CD4-positive, alpha-beta T cell (primary cell): ENCODE measurements at places on chromosomes 3 and 15.

GRCh38 chr3:147661916-147662315, 252.8 kb downstream of the ZIC1 start:
- no peak for DNase-seq

GRCh38 chr15:37574985-37575384, 359.5 kb upstream of the TMCO5A start:
- DNase-seq = no peak

- no peak for DNase-seq
Measured at GRCh38 chr3:8455526-8456411, 45.9 kb upstream of the LMCD1 start.

DNA sequence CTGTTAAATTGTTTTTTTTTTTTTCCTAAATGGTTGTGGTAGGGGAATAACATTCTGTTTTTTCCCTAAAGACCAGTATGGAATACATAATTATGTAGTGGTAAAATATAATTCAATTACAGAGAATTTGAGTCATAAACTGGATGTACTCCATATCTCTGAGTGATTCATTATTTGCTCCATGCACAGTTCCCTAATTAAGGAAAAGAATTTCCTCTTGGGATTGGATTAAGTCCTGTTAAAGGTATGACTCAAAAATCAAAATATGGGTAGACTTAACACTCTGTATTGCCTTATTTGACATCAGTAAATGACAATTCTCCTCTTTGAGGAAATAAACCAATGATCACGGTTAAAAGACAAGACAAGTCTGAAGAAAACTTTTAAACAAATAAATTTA, 78.0 kb upstream of the KCNH8 start:
- DNase-seq = no peak

- no peak for DNase-seq
Measured at GRCh38 chr3:71874618-71875017, 89.7 kb upstream of the PROK2 start.

GRCh38 chr15:25899870-25900269, 36.7 kb upstream of the ATP10A start:
- no peak for DNase-seq

GRCh38 chr3:159919873-159920272, 68.8 kb upstream of the IL12A start:
- DNase-seq = no peak

DNA sequence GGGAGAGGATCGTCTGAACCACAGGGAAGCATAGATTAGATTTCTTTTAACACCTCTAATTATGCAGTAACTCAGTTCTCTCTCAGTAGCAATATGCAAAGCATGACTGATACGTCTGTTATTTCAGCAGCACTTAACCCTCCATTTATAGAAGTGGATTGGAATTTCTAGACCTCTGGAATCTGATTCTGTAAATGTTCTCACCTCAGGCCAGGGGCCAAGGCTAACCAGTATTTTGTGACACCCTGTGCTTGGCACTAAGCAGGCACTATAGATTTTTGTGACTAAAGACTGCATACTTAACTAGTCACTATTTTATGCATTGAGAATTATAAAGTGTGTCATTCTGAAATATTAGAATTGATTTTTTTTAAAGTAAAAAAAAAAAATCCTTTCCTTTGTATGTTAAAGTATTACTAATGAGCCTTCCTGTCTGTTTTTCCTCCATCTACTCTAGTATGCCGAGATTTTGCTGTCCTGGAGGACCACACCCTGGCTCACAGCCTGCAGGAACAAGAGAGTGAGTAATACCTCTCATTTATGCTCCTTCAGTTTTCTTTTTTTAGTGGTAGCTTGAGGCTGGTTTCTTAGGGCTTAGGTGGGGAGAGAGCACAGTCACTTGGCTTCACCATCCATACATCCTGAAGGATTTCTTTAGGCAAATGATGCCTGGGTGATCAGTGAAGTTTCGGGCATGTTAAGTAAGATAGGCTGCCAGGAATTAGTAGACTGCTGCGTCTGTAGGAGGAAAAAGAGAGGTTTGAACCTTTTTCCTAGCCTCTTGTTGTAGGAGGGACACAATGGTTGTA, 26.5 kb upstream of the UTS2B start:
- DNase-seq = no peak

DNA sequence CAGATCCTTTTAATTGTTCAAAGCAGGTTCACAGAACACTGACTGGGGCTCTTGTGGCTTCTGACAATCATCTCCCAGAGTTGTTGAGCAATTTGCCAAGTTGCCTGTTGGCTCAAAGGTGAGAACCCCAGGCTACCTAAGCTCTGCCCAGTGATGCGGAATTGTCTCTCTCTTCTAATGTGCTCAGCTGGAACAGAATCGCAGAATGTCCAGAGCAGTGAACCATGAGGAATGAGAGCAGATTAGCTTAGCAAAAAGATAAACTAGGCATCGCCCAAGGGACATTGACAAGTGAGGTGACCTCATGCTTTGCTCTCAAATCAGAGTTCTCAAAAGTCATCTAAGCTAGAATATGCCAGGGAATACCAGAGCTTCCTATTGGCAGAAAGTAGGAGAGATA, 148.1 kb downstream of the WDR76 start:
- no peak for DNase-seq

GRCh38 chr15:29334544-29334943, 64.9 kb upstream of the NSMCE3 start:
- DNase-seq = no peak

- no peak for DNase-seq
Measured at GRCh38 chr3:57298041-57298440, 5.6 kb upstream of the ASB14 start.

DNA sequence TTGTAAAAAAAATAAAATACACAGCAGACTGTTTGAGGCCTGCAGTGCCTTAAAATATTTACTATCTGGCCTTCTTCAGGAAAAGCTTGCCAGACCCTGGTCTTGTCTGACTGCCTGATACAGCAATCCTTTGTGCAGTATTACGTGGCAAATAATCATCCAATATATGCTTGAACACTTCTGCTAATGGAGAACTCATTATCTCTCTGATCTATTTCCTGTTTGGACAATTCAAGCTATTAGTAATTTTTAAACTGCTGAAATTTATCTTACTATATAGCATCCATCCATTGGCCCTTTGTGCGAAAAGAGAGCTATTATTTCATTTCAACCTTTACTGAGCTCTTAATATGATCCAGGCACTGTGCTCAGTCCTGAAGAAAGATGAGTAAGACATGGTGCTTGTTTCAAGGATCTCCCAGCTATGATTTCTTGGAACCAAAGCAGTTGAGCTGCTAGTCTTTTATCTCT, 15.9 kb downstream of the ATG7 start:
- no peak for DNase-seq

GRCh38 chr3:129867506-129868124, 25.9 kb downstream of the TMCC1 start:
- DNase-seq = no peak

GRCh38 chr3:27079427-27080257, 289.5 kb downstream of the NEK10 start:
- DNase-seq = no peak

DNA sequence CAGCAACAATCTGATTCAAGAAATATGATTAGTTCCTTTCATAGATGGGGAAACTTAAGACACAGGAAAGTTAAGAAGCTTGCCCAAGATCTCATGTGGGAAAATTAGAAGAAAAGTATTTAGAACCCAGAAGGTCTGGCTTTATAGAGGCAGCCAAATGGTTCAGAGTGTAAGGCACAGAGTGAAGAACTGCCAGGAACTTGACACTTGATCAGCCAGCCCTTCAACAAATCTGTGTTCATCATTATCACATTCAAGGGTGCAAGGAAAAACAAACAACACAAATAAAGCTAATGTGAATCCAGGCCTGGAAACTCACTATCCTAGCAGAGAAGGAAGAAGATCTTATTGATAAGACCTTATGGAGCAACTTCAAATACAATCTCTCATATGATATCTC, 62.4 kb downstream of the SUCLG2 start:
- DNase-seq = no peak

GRCh38 chr3:38563886-38564270, 67.7 kb downstream of the EXOG start:
- DNase-seq = no peak

DNA sequence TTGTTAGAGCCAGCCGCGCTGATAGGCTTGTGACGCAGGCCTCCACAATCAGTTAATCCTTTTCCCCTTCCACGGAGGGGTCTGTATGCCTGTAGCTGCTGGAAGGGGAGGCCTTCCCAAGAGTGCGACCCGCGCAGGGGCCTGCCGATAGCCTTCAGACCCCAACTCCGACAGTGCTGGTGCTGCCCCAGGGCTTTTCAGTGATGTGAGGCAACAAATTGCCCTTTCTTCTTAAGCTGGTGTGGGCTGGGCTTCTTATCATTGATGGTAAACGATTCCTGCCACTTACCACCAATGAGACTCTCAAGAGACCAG, 143.4 kb downstream of the CHSY1 start:
- DNase-seq = no peak

DNA sequence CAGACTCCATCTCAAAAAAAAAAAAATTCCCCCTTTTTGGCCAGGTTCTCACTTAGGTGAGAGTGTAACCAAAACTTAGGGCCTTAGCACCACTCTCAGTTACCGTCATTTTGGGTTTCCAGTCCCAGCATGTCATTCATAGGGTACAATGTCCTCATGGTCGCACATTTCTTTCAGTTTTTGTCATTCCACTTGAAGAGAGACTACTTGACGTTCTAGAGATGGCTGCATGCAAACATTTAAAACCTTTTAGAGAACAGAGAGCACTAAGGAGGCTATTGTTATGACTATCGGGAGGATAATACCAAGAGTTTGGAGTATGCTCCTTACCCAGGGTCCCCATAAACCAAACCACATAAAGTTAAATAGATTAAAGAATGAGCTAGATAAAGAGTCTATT, 37.9 kb upstream of the THUMPD3 start:
- no peak for DNase-seq

- no peak for DNase-seq
Measured at GRCh38 chr15:63528138-63528659, 23.8 kb downstream of the USP3 start.

- DNase-seq = no peak
Measured at GRCh38 chr3:173217127-173217526, 76.1 kb upstream of the SPATA16 start.

- no peak for DNase-seq
Measured at GRCh38 chr15:65337436-65338070, 33.1 kb downstream of the RNU5B-1 start.

GRCh38 chr15:69601711-69602504, 149.3 kb downstream of the RPLP1 start:
- no peak for DNase-seq

- DNase-seq = no peak
Measured at GRCh38 chr3:14519406-14519805, 20.7 kb downstream of the GRIP2 start.

DNA sequence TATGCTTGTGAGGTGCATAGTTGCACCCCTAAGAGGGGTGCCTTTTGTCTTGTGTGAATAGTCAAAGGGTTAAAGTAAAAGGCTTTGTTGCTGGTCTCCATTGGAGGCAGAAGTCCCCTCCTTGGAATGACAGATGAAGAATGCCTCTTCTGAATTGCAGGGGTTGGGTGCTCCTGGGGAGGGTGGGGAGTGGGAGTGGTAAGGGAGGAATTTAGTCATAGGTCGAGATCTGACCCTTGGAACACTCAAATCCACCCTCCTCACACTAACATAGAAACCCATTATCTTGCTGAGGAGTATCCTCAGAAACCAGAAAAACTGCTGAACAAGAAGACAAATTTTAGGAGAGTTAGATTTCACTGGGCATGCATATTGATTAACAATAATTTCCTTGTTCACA, 4.7 kb downstream of the CTXND1 start:
- no peak for DNase-seq

- no peak for DNase-seq
Measured at GRCh38 chr3:62987721-62988120, 112.5 kb upstream of the CADPS start.

GRCh38 chr3:129413687-129414506, 14.5 kb downstream of the EFCAB12 start:
- DNase-seq = no peak

GRCh38 chr3:41684797-41685735, 276.8 kb downstream of the ULK4 start:
- DNase-seq = no peak

DNA sequence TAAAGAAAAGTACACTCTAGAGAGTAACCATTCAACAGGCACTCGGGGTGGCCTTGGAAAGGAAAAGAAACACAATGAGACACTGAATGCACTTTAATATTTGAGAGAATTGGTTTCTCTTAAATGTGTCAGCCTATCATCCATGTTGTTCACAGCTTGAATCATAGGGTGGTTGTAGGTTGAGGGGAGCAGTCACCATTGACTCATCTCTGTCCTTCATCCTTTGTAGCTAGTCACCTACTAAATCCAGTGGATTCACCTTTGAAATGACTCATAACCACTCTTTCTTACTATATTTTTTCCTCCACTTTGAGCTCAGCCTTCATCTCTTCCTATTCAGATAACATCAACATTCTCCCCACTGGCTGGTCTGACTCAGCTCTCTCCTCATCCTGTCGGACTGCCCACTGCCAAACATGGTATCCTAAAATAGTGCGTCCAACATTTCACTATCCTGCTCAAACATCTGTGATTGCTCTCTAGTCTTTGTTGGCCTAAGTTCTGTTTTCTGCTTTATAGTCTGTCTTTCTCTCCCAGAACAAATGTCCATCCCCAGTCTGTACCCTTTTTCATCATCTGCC, 182.7 kb upstream of the GADL1 start:
- no peak for DNase-seq

DNA sequence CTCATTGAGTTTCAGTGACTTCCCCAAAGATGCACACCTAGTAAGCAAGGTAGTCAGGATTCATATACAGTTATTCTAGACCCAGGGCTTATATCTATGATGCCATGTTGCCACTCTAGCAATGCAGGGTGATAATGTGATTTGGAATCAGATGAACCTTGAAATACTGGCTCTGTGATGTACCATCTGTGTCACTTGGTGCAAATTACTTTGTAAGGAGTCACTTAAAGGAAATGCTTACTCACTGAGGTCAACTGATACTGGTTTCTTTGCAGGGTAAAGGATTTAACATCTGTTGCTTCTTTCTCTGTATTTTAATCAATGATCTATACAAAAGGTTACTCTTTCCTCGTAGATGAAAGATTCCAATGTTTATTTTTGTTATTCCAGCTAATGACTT, 10.8 kb downstream of the ASB14 start:
- no peak for DNase-seq

DNA sequence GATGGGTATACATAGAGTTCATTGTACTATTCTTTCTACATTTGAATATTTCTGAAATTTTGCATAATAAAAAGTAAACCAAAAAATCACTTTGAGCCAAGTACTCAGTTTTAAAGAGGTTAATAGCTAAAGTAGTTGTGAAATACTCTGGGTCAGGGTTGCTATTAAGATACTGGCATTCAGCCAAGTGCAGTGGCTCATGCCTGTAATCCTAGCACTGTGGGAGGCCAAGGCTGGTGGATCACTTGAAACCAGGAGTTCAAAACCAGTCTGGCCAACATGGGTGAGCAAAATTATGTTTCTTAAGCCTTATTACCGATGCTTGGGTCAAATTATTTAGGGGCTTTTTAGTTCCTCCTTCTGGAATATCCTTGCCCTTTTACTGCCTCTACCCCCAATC, 122.0 kb upstream of the MELTF start:
- no peak for DNase-seq

DNA sequence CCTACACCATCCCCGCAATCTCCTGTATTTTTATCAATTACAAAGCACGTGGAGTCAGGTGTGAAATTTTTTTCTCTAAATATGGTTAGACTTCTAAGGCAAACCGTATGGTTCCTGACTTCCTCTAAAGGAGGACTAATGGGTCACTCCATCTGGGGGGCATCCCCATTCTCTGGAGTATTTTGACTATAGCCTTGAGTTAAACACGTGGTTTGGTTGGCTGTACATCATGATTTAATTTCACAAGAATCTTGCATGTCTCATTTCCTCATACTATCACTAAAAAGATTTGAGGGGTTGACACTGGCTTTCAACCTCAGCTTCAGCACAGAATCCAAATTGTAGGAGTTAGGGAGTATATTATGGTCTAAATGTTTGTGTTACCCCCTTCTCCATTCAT, 25.3 kb upstream of the ZNF770 start:
- DNase-seq = no peak
